ENCODE measurements at places on chromosomes 1 and 21.
A peak's percentile ranks its signal among the peaks of the same experiment; 100 is the strongest.

DNA sequence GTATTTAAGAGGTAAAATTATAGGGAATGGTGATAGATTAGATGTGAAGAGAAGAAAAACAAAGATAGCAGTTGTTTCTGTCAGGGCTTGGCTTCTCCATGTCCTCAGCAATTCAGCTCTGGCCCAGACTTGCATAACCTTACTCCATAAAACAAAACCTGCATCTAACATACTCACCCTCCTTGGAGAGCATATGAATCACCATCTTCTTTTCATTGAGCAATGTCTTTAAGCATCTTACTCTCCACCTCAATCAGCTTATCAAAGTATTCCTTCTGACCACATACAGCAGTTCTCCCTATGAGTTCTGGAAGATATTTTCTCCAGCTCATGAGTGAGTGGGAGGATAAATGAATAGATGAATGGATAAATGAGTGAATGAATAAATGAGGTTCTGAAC lies 49.0 kb downstream of the RAB3B start:
- no peak for DNase-seq

DNA sequence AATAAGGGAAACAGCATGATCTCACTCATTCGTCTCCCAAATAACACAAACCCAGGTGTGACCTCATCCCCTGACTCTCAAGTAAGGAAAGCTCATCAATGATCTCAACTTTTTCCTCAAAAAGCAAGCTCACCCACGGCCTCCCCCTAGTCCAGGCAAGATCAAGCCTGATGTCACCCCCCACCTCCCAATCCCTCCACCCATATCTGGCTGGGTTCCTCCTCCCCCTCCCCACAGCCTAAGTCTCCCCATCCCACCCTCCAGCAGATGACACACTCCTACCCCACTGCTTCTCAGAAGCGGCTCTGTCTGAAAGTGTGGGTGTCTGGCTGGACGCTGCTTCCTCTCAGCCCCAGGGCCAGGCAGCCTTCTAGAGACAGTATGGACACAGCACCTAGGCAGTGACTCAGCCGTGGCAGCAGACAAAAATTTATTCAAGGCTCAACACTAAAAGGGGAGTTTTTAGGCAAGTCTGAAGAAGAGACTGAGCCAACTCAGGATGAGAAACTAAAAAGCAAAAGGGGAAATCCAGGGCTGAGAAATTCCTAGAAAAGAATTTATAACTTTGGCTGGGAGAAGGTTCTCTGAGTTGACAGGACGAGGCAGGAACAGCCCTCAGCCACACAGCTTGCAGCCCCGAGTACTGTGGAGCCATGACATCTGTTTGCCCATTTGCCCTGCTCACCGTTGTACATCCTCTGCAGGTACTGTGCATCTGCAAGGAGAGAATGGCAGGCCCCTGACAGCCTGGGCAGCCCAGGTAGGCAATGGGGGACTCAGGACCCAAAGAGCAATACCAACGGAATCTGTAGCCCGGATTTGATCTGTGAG lies 81.6 kb upstream of the LRRC8D start:
- DNase-seq: peak; percentile 32

GRCh38 chr1:11144570-11145256 lies 44.4 kb upstream of the ANGPTL7 start:
- no peak for DNase-seq

GRCh38 chr21:44354775-44355771 lies 1.7 kb downstream of the TRPM2 start:
- no peak for DNase-seq

DNA sequence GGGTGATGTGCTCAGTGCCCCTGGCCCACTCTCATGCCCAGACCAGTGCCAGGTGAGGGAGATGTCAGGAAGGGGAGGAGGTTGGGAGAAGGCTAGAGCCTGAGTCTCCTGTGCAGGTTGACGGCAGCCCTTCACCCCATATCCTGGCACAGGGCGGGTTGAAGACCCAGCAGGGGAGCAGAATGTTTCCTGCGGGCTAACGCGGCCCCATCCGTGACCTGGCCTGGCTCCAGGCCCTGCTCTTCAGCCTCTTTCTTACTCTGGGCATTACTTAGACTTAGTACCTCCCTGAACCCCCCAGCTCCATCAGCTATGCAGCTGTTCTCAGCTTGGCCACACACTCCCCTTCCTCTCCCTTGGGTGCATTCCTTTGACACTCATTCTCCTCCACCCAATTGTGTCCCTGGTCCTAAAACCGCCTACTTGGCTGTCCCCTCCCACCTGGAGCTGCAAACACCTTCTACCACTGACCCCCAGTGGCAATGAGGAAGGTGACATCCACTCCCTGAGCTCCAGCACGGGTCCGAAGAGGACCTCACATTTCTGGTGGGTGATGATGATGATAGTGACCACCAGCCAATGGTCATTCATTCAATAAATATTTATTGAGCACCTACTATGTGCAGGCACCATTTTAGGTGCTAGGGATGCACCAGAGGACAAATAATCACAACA lies 179.0 kb downstream of the PTPRU start:
- peak; percentile 36 for DNase-seq

DNA sequence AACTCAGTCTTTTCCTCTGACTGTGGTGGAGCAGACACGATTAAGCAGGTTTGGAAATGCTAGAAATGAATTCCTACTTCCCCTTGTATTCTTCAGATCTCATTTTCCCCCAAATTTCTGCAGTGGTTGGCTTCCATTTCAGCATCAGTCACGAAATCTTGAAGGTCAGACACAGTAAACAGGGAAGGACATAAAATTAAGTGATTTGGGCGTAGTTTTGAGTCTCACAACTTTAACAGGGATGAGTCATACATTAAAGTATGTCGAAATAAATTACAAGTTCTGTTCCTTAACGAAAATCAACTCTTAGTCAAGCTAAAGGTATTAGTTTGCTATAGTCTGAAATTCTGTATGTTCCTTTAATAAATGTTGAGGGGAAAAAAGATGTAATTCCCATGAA lies 61.1 kb downstream of the HNRNPR start:
- peak; percentile 65 for DNase-seq

DNA sequence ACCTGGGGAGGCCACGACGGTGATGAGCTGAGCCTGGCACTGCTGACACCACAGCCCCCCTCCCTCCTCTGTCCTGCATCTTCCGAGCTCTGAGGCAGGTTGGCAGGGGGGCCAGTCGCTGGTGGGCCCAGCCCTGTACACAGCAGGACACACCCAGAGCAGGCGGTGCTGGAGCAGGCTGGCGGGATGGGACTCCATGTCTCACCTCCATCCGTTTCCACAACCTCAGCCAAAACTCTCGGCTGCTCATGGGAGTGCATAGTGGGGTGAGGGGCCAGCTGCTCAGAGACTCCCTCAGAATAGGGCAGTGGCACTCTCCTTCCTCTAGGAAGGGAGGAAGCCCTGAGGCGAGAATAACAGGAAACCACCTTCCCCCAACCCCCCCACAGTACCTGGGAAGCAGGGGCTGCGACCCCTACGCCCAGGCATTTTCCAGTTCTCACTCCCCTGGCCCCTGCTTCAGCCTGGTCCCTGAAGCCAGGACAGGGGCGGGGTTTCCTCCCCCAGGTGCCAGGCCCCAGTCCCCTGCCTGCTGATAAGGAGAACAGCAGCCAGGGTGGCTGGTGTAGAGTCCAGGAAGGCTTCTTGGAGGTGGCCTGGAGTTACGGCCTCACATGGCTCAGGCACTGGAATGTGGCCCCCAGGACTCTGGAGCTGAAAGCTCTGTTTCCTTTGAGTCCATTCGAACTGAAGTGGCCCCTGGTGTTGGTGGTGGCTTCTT lies 3.2 kb upstream of the IBA57 start:
- no peak for DNase-seq

DNA sequence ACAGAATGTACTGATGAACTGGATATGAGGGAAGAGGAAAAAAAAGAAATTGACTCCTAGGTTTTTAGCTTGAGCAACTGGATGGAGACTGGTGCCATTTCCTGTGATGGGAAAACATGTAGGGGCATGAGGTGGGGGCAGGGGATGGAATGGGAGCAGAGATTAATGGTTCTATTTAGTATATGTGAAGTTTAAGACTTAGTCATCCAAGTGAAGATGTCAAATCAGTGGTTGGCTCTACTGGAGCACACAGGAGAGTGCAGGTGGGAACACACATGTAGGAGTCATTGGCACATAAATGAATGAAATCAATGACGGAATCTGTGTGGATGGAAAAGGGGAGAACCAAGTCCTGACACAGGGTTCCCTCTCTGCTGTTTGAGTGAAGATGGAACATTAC lies 224.4 kb upstream of the COA6 start:
- no peak for DNase-seq

GRCh38 chr1:113405573-113405972 lies 15.3 kb downstream of the MAGI3 start:
- DNase-seq: no peak

DNA sequence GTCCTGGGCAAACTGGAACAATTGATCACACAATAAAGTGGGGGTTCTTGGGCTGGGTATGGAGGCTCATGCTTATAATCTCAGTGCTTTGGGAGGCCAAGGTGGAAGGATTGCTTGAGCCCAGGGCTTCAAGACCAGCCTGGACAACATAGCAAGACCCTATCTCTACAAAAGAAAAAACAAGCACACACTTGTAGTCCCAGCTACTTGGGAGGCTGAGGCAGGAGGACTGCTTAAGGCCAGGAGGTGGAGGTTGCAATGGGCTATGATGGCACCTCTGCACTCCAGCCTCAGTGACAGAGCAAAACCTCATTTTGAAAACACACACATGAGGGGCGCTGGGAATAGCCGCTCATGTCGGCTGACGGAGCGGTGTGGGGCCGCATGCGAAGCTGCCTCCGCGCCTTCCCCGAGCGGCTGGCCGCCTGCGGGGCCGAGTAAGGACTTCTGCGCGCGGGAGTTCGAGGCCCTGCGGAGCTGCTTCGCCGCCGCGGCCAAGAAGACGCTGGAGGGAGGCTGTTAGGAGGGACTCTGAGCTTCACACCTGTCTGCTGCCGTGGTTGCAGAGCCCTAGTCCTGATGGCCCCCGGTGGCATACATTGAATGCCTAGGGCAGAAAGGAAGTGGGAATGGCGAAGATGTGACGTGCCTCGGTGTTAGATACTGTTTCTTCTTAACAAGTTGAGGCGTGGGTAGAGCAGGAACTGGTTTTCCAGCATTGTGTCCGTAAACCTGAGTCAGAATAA lies 59.5 kb downstream of the ACBD3 start:
- DNase-seq: no peak

DNA sequence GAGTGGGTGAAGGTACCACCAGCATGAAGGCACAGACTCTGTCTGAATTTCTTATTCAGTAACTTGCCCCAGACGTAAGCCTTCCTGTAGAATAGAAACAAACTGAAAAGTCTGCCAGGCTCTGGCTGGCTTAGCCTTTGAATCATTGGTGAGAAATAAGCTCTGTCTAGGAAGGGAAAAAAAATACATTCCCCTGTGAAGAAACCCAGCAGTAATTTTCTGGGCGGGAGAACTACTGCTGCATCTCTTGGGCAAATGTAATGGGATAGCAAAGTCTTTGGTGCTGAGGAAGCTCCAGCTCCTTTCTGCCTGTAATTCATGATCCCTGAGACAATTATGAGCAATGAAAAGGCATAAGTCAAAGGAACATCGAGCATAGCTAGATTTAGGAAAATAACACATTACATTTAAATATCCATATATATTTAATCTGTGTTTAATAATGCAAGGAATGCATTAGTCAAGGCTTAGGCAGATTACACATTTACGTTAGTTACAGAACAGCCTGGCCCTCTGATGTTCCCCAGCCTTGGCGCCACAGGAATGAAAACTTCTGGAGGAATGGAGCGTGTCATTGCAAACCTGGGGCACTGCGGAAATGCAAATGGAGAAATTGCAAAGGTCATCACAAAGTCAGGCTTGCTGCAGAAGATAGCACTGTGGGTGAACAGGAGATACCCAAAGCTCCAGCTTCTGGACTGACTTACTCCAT lies 216.3 kb upstream of the CAMK1G start:
- DNase-seq: no peak

- no peak for DNase-seq
Observed at GRCh38 chr1:28056129-28056925, 32.1 kb downstream of the EYA3 start.

GRCh38 chr1:204941421-204942338 lies 71.0 kb downstream of the NFASC start:
- peak; percentile 12 for DNase-seq

DNA sequence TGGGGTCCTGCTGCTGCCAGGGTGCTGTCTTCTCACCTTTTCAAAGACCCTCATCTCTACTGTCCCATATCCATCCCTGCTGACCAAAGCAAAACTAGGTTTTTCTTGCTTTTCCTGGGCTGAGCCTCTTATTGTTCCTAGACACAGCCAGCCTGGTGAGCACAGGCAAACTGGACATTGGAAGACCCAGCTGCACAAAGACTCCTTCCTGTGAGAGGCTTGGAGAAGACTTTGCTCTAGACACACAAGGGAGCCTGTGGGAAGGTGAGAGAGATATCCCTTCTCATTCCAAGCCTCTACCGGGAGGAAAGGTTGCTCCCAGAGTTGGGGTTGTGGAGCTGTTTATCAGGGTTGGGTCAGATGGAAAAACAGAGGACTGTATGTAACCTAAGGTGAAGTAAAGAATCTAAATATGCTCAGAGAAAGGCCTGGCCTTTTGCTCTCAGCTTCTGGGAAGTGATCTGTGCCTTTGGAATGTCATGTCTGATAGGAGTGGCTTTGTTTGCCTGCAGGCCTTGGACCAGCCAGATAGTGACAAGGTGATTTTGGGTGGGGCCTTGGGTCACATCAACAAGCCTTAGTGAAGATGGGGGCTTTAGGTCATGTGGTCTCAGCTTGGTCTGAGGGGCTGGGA lies 87.6 kb upstream of the RUNX1 start:
- DNase-seq: peak; percentile 59

- DNase-seq: no peak
Observed at GRCh38 chr1:13775459-13775858, 75.5 kb downstream of the PRDM2 start.

DNA sequence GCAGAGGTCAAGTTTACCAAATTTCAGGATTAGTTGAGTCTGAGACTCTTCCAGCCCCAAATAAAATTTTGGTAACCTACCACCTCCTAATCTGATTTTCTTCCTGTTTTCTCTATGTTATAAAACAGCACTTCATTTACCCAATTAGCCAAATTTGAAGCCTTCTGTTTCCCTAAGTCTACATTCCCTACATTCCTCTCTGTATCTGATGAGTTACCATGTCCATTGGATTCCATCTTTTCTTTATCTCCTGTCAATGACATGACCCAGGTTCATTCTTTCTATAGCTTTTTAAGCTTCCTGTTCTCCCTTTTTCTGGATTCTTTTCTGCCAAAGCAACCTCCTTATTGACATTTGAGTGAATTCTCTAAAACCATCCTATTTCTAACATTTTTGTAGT lies 72.8 kb downstream of the OSBPL9 start:
- no peak for DNase-seq

DNA sequence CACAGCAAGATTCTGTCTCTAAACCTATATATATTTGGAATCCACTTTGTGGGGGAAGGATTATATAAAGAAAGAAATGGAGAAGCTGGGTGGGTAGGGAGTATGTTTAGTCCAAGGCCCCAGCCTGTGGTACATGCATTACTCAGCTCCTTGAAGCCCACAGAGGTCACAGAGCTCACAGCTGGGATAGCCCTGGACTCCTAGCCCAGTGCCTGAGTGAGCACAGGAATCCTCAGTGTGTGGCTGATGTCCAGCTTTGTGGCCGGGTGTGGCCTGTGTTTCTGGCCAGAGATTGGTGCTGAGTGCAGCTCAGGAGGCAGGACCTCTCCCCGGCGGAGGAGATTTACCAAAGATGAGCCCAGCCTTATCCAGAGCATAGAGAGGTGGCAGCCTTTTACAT lies 7.6 kb downstream of the CAPN9 start:
- DNase-seq: no peak

- no peak for DNase-seq
Observed at GRCh38 chr1:214270097-214270650, 10.8 kb upstream of the SMYD2 start.
